Immature natural killer cell (primary cell): ENCODE measurements at places on chromosomes 7 and 10.
A peak's percentile ranks its signal among the peaks of the same experiment; 100 is the strongest.

DNA sequence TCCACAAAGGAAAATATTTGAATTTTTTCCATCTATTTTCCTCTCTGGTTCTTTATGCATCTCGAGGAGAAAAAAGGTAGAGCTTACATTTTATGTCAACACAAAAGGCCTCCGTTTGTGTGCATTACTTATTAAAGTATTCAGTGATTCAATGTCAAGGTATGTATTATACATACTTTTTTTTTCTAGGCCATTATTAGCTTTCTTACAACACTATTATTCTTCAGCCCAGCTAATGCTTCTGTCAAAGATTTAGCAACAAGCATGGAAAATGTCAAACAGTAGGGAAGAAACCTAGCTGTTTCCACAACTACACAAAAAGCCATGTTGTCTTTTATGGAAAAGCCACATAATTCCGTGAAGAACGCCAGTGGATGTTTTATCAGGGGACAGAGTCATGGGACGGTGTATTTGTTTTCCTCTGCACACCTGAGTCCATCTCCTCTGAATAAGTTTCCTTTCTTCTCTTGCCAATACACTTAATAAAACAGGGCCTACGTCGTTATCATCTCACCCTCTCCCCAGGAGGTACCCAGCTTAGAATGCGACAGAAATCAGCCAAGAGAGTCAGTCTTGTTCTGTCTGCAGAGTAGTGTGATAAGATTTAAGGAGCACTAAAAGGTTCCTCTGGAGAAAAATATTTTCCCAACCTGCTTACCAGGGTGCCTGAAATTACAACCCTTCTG lies 209.7 kb upstream of the AUTS2 start:
- no peak for DNase-seq

GRCh38 chr10:93977442-93977841 lies 16.3 kb upstream of the PLCE1 start:
- DNase-seq, result no peak

DNA sequence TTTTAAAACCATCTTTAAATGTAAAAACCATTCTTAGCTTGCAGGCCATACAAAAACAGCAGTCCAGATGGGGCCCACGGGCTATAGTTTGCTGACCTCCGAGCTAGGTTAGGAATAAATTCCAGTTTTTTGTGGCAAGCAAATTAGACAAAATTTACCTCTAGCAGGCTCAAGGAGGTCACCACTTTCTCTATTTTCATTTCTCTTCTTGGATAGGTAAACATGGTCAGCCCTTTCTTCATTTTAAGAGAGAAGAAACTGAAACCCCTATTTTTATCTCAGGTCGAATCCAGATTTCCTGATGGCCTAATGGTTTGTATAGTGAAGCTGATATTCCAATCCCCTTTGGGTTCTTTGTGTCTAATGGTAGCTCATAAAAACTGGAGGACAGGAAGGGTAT lies 10.7 kb downstream of the IKZF5 start:
- no peak for DNase-seq

GRCh38 chr10:49094646-49095045 lies 20.7 kb downstream of the VSTM4 start:
- no peak for DNase-seq

DNA sequence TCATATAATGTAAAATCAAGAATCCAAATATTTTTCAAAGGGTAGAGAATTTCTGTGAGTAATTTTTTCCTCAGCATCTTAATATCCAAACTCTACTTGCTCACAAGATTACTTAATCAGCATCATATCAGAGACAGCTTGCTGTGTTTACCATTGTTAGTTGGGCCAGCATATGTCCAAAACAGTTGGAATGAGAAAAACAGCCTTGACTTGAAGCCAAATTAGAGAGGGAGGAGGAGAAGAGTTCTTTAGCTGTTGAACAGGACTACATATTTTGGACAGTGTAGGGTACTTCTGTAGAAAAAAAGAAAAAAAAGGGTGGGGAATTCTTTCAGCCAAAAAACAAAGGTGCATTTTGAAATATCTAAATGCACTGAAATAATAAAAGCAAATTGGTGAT lies 69.8 kb downstream of the HDAC9 start:
- DNase-seq, result no peak

- no peak for DNase-seq
Measured at GRCh38 chr10:71209352-71209715, 3.0 kb upstream of the UNC5B start.

DNA sequence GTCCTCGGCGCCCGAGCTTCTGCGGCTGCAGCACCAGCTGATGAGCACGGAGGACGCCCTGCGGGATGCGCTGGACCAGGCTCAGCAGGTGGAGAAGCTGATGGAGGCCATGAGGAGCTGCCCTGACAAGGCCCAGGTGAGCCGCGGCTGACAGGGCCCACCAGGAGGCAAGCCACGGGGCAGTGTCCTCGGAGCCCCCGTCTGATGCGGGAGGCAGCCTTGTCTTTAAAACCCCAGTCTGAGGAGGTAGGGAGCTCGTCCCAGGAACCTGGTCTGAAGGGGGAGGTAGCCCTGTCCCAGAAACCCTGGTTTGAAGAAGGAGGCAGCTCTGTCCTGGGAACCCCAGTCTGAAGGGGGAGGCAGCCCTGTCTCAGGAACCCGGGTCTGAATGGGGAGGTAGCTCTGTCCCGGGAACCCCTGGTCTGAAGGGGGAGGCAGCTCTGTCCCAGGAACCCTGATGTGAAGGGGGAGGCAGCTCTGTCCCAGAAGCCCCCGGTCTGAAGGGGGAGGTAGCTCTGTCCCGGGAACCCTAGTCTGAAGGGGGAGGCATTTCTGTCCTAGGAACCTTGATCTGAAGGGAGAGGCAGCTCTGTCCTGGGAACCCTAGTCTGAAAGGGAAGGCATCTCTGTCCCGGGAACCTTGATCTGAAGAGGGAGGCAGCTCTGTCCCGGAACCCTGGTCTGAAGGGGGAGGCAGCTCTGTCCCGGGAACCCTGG lies 53.1 kb upstream of the GTF2IRD1 start:
- DNase-seq, result no peak

- DNase-seq, result peak; percentile 67
Measured at GRCh38 chr7:132394283-132395198, 181.7 kb downstream of the PLXNA4 start.

- DNase-seq, result peak; percentile 60
Measured at GRCh38 chr10:132616996-132617736, 79.6 kb downstream of the INPP5A start.

- no peak for DNase-seq
Measured at GRCh38 chr7:26861050-26861449, 3.3 kb downstream of the SKAP2 start.

GRCh38 chr7:100949227-100949932 lies at the start of gene MUC3A:
TSS of gene MUC3A (plus strand) at chr7:100949534. CDS start at chr7:100949625, 91 bp downstream.
- DNase-seq, result no peak

GRCh38 chr10:70909326-70909935 lies 21.1 kb upstream of the PCBD1 start:
- no peak for DNase-seq

DNA sequence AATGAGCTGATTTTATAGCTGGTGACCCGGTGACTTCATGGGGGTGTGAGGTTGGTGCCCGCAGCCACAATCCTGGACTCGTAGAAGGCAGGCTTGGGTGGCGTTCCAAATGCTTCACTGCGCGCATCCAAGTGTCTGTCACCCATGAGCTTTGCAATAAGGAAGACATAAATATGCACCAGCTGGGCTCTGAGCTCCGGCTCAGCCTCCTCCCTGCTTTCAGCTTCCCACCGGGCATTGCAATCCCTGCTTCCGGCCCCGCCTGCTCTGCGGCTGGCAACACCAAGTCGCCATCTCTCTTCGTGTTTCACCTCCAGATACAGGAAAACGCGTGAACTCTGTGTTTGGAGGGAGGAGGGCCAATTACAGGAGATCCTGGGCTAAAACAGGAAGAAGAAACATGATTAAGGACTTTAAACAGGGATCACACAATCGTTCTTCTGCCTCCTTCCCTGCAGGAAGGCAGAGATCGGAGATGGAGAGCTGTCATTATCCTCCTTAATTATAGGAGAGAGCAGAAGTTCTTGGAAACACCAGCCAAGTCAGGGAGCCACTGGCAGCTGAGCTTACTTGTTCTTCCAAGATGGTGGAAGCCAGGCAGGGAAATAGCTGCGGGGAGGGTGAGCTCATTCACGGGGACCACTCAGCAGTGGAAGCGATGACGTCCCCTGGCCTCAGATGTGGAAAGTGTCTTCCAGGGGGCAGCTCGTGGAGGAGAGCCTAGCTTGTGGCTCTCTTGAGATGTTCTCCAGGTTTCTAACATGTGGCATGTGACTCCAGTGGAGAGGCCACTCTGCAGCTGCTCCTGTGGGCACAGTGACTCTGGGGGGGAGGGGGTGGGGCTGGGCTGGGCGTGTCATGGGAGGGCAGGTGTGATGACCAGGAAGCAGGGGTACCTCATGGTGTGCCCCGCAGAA lies 134.9 kb downstream of the CAMK1D start:
- no peak for DNase-seq

- no peak for DNase-seq
Measured at GRCh38 chr10:67663449-67664087, 32.4 kb downstream of the CTNNA3 start.
